ENCODE measurements at places on chromosomes 2 and 18. TPM values are rescaled to one million over a fixed set of nuclear protein-coding genes. Genes with fewer than 3 reads are reported as not detected.

CCDC121 gene
- 4.0 TPM for total RNA-seq

GRP gene
- not detected for total RNA-seq

KCNJ3 gene
- total RNA-seq, result not detected

SLC25A52 gene
- not detected for total RNA-seq

RHOB gene
- 276 TPM for total RNA-seq

Data from A549 treated with CORT108297 at 1 μM for 4 hours (cell line).